RPMI8226 (cell line): ENCODE measurements at places on chromosomes 3 and 15.

GRCh38 chr15:29669823-29670222 is 152.4 kb downstream of the TJP1 start:
- DNase-seq: no peak

GRCh38 chr3:183576487-183577107 is 21.1 kb upstream of the KLHL6 start:
- DNase-seq: peak; percentile 30

- DNase-seq: no peak
Observed at GRCh38 chr15:47587940-47588802, 129.1 kb upstream of the SEMA6D start.

- DNase-seq: no peak
Observed at GRCh38 chr3:88259045-88259444, 109.3 kb downstream of the C3orf38 start.

GRCh38 chr15:75725006-75725718 is 12.5 kb upstream of the CSPG4 start:
- no peak for DNase-seq

DNA sequence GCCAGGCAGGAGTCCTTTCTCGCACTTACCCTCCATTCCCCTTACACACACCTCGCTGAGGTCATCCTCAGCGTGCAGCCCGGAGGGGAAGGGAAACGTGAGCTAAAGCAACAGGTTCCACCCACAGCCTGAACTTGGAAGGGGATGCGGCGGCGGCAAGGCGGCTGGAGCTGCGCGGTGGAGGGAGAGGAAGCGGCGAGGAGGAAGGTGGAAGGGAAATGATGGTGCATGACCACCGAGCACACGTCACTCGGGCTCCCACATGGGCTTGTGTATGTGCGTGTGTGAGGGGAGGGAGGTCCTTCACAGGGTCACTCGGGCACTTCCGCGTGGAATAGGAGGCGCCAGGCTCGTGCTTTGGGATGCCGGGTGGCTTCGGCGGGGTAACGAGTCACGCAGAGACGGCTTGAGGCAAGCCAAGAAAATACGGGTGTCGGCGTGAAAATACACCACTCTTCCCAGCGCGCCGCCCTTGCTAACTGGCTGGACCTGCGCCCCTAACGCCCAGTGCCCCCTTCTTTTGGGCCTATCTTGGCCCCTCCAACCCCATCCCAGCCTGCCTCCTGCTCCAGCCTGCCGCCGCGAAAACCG is 225.5 kb upstream of the IL12A start:
- DNase-seq: peak; percentile 33

DNA sequence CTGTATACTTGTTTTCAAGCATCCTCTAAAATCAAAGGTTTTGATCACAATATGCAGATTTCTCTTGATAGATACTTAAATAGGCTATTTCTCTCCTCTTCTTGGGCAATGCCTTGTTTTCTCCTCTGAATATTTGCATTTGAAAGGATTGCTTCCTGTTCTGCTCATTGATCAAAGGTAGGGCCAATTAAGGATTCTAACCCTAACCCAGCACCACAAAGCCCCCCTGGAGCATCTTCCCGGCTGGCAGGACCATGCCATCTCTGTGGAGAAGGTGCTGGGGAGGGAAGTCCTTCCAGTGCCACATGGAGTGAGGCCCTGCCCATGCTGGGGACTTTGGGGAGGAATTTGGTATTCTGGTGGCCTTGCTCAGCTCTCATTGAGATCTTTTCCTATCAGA is 11.3 kb upstream of the NIPA2 start:
- DNase-seq: no peak

GRCh38 chr3:114770874-114771273 is 376.2 kb downstream of the ZBTB20 start:
- DNase-seq: no peak

DNA sequence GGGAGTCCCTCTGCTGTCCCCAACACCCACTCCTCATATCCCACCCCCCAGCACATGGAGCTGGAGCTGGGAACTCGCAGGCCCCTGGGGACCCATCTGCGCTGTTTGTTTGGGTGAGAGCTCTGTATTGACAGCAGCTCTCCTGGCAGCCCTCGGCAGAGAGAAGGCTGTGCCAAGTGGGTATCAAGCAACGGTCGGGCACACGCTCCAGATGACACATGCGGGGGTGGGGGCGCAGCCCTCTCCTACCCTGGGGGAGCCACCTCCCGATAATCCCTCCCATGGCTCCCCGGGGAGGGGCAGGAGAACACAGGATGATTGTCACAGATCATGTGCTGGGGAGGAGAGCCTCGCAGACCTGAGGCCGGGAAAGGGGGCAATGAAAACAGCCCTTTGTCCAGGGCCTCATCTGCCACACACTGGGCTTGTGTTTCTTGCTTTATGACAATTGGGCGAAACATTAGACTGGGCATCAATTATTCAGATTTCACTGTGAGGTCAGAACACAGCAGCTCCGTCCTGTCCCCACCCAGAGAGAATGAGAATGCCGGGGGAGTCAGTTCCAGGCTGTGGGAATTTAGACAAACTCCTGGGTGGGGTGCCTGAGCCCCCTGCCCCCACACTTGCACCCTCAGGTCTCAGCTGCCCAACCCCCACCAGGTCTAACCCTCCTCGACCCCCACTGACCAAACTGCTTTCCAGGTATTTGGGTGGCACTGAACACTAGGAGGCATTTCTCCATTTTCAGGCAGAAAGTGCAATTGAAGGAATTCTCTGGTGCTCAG is 46.4 kb upstream of the KLF13 start:
- no peak for DNase-seq

GRCh38 chr15:44738340-44738984 is 2.1 kb downstream of the TRIM69 start:
- DNase-seq: peak; percentile 38

GRCh38 chr3:14508966-14509795 is 31.0 kb downstream of the GRIP2 start:
- DNase-seq: peak; percentile 68

DNA sequence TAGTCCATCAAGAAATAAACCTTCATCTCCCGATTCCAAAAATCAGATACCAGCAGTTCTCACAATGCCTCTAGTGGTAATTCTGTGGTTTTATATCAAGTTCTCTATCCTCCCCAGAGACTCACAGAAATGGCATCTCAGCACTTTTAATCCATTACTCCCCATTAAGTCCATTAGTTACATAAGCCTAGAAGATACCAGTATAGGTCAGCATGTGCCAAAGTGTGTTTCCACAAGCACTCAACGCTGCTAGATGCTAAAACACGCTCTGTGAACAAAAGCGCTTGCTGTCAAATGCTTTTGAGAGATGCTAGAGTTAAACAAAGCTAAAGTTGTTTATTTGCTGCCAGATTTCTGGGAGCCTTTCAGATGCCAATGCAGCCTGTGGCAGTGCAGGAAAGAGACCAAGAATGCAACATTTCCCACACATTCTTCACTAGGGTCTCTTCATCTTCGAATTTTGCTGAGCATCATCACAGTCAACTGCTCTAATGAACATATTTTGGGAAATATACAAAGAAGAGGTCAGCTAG is 918.8 kb upstream of the CFAP20DC start:
- no peak for DNase-seq

- DNase-seq: peak; percentile 45
Observed at GRCh38 chr3:148727231-148727630, 29.5 kb downstream of the AGTR1 start.

GRCh38 chr3:177429771-177430170 is 232.5 kb upstream of the TBL1XR1 start:
- DNase-seq: no peak

GRCh38 chr15:47129033-47129432 is 588.3 kb upstream of the SEMA6D start:
- DNase-seq: no peak

DNA sequence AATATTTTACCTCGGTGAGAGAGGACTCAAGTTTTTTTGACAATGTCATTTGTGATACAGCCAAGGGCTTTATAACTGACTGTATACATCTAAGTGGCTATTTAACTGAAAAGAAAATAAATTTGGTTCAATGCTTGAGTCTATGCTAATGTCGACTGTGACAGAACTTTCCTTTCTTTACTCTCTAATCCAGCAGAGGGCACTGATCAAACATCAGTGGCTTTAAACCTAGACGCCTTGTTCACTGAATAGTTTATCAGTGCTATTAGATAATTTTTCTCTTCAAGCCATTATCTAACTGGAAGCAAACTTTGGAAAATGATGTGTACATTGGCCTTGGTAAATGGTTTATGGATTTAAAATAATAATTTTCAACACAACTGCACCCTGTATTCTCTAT is 285.1 kb downstream of the CHL1 start:
- peak; percentile 40 for DNase-seq

GRCh38 chr15:62760538-62760937 is 282.0 kb upstream of the TPM1 start:
- DNase-seq: no peak

DNA sequence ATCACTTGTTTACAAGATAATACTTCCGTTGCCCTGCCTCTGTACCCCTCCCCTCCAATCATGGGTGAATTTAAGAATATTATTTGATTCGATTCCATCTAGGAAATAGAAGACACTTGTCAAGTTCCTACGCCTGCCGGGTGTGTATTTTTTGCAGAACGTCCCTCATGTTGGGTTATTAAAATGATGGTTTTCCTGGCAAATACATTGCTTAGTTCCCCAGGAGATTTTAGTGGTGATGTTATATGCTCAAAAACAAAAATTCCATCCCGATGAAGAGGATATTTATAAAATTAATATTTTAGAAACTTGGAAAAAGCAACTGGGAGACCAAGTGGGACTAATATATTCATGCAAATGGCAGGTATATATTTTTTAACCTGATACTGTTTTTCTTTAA is 548.4 kb downstream of the EDEM1 start:
- no peak for DNase-seq

DNA sequence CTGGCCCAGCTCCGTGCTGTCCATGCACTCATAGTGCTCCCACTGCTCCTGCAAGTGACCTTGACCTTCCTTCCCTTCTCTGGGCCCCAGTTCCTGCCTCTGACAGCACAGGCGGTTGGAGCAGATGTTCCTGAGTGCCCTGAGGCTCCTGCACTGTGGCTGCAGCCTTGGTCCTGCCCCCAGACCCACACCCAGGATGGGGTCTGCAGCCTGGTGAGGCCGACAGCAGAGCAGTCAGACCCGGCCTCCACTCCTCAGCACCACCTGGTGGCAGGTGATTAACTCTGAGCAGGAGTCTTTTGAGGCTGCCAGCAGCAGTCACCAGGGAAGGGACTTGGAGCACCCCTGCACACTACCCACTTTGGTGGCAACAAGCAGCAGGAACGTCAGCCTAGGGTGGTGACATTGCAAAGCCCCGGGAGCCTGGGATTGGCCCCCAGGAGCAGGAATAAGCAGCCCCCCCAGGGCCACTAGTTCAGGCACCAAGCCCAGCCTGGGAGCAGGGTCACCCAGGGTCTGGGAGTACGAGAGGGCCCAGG is 64.6 kb downstream of the CYP11A1 start:
- peak; percentile 68 for DNase-seq

- DNase-seq: peak; percentile 92
Observed at GRCh38 chr3:179260949-179261765, 10.2 kb upstream of the KCNMB3 start.

- DNase-seq: no peak
Observed at GRCh38 chr3:180284331-180285110, 247.8 kb upstream of the PEX5L start.

GRCh38 chr15:54605556-54605955 is 591.2 kb downstream of the RSL24D1 start:
- no peak for DNase-seq

GRCh38 chr3:186418671-186419145 is 56.7 kb upstream of the DGKG start:
- DNase-seq: no peak

GRCh38 chr3:129549006-129549800 is 6.2 kb downstream of the H1-8 start:
- no peak for DNase-seq

DNA sequence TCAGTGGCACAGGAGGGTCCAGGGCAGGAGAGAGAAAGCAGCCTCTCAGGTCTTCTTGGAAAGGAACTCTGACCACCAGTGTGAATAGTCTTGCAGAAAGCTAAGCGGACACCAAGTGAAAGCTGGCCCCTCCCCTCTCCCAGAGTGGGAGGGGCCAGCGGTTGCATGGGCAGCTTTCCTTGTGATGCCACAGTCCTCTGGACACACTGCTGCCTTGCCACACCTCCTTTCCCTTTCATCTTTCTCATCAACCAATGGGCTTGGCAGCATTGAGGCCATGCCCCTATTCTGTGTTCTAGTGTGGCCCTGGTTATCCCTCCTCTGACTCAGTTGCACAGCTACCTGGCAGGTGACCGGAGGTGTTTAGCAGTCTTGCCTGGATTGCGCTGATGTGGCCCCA is 49.7 kb upstream of the GOLGA6B start:
- no peak for DNase-seq

DNA sequence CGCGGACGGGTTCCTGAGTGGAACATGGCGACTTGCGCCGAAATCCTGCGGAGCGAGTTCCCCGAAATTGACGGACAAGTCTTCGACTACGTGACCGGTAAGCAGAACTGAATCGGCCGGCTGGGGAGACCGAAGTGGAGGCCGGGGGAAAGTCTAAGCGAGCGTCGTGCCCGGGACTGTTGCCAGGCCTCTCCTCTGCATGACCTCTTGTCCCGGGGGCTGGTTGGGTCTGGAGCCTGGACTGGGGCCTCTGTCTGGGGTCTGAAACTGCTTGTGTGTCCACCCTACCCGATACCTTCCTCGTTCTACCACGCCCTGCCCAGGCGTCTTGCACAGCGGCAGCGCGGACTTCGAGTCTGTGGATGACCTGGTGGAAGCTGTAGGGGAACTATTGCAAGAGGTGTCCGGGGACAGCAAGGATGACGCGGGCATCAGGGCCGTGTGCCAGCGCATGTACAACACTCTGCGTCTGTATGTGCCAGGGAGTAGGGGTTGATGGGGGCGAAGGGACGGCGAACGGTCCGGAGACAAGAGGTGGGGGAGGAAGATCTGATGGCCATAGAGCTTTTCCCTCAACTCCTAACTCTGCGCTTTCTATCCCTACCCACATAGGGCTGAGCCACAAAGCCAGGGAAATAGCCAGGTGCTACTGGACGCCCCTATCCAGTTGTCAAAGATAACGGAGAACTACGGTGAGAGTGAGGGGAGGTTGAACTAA is at the start of gene ABCF3:
Gene ABCF3 (plus strand): TSS at position 16 of the 718 bp plus-strand sequence. CDS start 9 bp downstream, at position 25.
- no peak for DNase-seq

DNA sequence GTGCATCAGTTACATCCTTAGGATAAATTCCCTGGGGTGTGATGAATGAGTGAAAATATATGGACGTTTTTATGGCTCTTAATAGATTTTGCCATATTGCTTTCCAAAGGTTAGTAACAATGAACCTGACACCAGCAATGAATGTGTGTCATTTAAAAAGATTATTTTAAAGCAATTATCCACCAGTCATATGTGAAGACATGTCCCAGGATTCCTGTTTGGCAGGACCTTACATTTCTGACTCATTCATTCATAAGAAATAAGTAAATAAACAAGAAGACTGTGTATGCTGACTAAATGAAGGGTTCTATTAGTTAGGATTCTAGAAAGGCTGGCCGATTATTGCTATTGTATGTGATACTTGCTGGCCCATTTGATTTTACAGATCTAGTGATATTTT is 201.5 kb downstream of the SOX2 start:
- DNase-seq: no peak

- DNase-seq: no peak
Observed at GRCh38 chr15:55737373-55737772, 5.6 kb downstream of the PRTG start.

- DNase-seq: peak; percentile 63
Observed at GRCh38 chr15:57541805-57542504, 49.7 kb upstream of the MYZAP start.

- DNase-seq: no peak
Observed at GRCh38 chr3:58612830-58613229, 35.6 kb upstream of the FAM107A start.
